ENCODE measurements at places on chromosomes 3 and 15.

- no peak for DNase-seq
These were observed 54.6 kb upstream of the STXBP5L start for GRCh38 chr3:120853416-120853815.

GRCh38 chr3:119819806-119820205 is 37.9 kb downstream of the NR1I2 start:
- no peak for DNase-seq

GRCh38 chr15:60917461-60918145 is 311.5 kb downstream of the RORA start:
- no peak for DNase-seq

DNA sequence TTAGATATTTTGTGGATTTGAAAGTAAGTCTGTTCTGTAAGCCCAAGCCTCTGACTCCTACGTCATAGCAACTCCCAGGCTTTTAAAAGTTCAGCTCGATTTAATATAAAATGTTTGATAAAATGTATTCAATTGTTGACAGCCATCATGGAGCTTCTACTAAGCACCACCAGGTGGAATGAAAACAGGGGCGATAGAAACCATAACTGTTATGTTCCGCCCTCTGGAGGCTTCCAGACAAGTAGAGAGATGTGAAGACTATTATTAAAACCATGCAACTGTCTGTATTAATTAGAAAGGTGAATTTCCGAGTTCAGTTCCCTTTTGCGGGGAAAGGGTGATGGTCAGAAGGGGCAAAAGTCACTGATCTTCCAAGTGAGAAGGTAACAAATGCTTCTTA is 292.2 kb downstream of the NR2F2 start:
- DNase-seq: no peak

- DNase-seq: no peak
These were observed 17.6 kb downstream of the CD200R1L start for GRCh38 chr3:112829046-112829445.

- DNase-seq: no peak
These were observed 192.0 kb downstream of the UBE3A start for GRCh38 chr15:25246641-25247406.

- no peak for DNase-seq
These were observed 945.1 kb downstream of the EPHA3 start for GRCh38 chr3:90052425-90052950.

DNA sequence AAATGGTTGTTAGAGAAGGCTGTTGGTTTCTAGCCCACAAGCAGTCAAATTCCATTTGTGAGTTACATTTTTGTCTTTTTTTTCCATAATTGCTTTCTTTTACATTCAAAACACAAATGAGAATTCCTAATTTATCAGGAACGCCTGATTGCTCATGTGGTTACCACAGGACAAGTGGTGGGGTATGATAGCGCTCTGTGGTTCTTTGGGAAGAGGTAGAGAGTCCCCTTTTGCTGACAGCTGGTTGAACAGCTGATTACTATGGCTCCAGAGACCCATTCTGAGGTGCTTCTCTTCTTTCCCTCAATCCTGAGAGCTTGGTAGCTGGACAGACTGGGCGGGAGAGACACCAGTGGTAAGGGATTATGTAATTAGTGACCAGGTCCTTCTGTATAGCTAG is 24.4 kb downstream of the CNOT10 start:
- DNase-seq: no peak

GRCh38 chr3:151183265-151183671 is 19.7 kb downstream of the GPR171 start:
- no peak for DNase-seq

DNA sequence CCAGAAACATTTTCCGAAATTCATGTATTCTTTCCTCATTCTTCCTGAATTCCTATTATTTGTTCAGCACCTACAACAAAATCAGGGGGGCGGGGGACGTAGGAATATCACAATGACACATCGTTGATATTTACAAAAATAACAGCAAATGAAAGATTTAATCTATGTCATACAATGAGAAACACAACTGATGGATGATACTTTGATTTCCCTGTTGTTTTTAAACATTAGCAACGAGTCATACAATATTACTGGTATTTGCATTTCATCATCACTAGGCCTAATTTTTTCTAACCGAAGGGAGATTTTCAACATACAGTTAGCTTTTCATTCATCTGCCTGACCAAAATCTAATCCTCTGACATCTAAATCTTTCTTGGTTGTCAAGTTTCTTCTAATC is 45.3 kb upstream of the INO80 start:
- no peak for DNase-seq

DNA sequence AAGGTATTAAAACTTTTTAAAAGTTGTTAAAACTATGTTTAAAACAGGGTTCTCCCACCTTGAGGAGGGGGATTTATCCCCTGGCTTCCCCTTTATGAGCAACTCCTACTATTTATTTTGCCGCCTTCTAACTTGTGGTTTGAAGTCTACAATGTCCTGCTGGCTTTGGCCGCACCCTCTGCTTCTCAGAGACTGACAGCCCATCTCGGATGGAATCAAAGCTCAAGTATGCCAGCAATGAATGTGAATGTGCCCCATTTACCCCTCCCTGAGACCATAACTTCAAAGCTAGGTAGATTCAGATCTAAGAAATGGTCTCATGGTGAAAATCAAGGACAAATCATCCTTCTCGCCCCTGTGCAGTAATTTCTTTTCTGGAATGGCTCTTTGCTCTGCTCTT is 10.3 kb downstream of the ZBTB38 start:
- no peak for DNase-seq

DNA sequence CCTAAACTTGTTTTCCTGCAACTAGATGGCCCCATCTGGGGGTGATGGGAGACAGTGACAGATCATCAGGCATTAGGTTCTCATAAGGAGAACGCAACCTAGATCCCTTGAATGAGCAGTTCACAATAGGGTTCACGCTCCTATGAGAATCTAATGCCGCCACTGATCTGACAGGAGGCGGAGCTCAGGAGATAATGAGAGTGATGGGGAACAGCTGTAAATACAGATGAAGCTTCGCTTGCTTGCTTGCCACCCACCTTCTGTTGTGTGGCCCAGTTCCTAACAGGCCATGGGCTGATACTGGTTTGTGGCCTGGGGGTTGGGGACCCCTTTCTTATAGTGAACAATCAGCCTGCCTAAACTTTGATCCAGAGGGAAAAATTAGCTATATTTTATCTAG is 15.2 kb upstream of the C3orf49 start:
- DNase-seq: no peak

DNA sequence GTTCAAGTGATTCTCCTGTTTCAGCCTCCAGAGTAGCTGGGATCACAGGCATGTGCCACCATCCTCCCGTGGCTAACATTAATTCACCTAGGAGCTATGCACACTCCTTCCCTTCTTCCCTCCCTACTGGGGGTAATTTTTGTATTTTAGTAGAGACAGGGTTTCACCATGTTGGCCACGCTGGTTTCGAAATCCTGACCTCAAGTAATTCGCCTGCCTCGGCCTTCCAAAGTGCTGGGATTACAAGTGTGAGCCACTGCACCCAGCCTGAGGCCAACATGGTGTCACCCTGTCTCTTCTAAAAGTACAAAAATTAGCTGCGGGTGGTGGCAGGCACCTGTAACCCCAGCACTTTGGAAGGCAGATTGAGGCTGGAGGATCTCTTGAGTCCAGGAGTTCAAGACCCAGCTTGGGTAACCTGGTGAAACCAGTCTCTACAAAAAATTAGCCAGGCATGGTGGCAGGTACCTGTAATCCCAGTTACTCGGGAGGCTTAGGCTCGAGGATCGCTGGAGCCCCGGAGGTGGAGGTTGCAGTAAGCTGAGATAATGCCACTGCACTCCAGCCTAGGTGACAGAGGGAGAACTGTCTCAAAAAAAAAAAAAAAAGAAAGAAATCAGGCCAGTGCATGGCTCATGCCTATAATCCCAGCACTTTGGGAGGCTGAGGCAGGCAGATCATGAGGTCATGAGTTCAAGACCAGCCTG is 6.1 kb downstream of the RNU5B-1 start:
- no peak for DNase-seq

GRCh38 chr3:155308831-155309230 is 15.3 kb upstream of the STRIT1 start:
- no peak for DNase-seq

GRCh38 chr3:188097791-188098190 is 56.2 kb upstream of the LPP start:
- no peak for DNase-seq

GRCh38 chr3:188207941-188208515 is 54.1 kb downstream of the LPP start:
- no peak for DNase-seq

GRCh38 chr15:68593828-68594532 is 15.2 kb downstream of the CORO2B start:
- DNase-seq: no peak

DNA sequence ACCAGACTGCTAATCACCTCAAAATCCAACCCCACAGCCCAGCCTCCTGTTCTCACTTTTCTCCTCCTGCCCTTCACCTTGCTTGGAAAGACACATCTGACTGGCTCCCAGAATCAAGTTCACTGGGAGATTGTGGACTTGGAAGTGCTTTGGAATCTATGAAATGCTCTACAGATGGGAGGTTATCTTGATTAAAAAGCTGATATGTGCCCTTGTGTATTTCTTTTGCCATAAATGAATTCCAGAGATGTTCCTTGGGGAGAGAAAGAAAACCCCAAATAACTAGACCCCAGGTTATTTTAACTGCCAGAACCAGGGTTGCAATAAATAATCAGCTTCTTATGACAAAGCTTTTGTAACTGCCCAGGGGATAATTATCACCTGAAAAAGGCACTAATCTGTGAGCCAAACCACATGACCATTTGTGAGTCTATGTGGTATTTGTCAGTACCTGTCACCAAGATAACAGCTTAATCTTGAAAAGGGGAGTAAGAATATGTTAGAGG is 21.7 kb upstream of the ARHGEF3 start:
- no peak for DNase-seq

DNA sequence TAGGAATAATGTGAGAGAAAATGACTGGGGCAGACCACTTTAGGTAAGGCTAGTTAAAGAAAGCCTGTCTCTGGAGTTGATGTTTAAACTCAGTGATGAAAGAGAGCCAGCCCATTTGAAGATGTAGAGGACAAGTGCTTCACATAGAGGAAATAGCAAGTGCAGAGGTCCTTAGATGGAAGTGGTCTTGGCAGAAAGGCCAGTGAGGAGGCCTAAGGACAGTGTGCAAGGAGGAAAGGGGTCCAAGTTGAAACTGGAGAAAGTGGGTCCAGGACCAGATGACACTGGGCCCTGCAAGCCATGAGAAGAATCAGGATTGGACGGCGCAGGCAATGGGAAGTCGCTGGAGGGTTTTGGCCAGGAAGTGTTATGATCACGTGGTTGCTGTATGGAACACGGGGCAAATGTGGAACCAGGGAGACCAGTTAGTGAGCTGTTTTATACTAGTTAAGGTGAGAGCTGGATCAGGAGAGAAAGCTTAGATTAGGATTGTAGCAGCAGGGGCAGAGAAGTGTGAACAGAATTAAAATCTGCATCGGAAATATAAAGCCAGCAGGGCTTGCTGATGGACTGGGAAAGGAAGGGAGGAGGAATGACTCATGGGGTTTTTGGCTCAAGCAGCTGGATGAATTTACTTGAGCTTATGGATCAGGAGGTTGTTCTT is 48.0 kb upstream of the SCAANT1 start:
- no peak for DNase-seq

- DNase-seq: no peak
These were observed 4.5 kb upstream of the TOPAZ1 start for GRCh38 chr3:44237161-44237560.

GRCh38 chr3:18765662-18766061 is 340.5 kb upstream of the SATB1 start:
- DNase-seq: no peak

DNA sequence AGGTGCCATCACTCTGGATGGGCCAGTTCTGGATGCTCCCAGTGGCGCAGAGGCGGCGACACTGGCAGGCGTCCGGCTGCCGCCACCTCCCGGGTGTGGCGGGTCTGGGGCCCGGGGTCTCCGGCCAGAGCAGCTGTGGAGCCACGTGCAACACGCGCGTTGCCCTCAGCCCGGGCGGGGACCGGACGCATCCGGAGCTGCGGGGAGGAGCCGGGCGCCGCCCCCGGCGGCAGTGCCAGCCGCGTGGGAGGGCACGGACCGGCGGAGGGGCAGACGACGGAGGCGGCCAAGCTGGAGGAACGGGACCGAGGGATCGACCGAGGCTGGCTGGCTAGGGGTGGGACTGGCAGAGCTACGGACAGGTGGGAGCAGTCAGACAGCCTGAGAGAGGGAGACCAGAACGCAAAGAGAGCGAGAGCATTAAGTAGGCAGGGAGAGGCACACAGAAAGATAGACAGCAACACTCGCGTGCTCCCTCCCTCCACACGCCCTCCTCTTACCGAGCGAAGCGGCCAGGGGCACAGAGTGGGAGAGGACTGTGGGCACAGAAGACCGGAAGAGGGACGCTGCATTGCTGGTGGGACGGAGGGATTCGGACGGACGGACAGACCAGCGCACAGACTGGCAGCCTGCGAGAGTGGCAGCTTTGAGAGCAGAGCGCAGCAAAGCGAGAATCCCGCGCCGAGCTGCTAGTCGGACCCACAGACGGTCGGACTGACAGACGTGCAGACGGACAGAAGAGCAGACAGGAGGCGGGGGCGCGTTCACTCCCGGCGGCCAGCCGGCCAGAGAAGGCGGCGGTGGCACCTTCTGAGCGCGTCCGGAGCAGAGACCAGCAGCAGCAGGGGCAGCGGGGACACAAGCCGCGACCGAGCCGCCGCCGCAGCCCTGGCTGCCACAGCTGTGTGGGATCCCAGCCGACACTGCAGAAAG is at the start of gene ARPP21:
Gene ARPP21 (plus strand): TSS at position 272 of the 933 bp plus-strand sequence. CDS start 42,227 bp downstream, outside the sequence.
- no peak for DNase-seq

- DNase-seq: no peak
These were observed 733 bp downstream of the RNF111 start for GRCh38 chr15:58988006-58988785.

DNA sequence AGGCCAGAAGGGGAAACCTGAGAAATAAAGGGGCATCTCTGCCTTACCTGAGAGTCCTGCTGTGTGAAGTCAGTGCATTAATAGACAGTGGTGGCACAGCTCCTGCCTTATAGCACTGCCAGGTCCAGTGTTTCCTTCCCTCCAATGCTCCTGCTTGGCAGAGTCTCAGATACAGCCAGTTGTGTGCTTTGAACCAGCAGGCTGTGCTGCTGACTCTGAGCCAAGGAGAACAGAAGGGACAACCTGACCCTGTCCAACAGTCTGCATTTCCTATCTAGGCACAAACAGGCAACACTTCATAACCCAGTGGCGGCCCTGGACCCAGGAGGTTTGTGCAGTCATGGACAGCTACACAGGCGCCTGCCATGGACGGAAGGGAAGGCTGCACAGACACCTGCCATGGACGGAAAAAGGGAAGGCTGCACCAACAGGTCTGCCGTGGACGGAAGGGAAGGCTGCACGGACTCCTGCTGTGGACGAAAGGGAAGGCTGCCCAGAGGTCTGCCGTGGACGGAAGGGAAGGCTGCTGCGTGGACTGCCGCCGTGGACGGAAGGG is 33.9 kb upstream of the PLXNA1 start:
- DNase-seq: no peak

DNA sequence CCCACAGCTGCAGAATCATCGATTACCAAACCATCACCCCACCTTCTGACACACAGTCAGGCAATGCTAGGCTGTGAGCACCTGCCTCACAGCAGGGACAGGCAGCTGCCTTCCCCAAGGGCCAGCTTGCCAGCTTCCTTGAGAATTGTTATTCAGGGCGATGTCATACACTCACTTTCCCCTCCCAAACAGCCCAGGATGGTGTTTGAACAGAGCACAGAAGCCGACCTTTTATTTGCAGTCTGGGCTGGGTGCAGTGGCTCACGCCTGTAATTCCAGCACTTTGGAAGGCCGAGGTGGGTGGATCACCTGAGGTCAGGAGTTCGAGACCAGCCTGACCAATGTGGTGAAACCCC is 84.5 kb upstream of the HERC1 start:
- peak; percentile 42 for DNase-seq

- no peak for DNase-seq
These were observed 71.9 kb downstream of the MGLL start for GRCh38 chr3:127750226-127751031.
